Fibroblast of the conjunctiva (primary cell): ENCODE measurements at places on chromosomes 2 and 18.

DNA sequence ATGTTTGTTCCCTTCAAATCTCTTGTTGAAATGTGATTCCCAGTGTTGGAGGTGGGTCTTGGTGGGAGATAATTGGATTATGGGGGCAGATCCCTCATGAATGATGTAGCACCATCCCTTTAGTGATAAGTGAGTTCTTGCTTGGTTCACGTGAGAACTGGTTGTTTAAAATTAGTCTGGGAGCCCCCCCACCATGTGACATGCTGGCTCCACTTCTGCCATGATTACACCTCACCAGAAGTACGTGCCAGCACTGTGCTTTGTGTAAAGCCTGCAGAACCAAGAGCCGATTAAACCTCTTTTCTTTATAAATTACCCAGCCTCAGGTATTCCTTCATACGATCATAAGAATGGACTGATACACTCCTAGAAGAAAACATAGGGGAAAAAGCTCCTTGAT is 10.1 kb downstream of the ABI2 start:
- DNase-seq = no peak

GRCh38 chr2:239920693-239921365 is 104.3 kb downstream of the NDUFA10 start:
- no peak for DNase-seq

DNA sequence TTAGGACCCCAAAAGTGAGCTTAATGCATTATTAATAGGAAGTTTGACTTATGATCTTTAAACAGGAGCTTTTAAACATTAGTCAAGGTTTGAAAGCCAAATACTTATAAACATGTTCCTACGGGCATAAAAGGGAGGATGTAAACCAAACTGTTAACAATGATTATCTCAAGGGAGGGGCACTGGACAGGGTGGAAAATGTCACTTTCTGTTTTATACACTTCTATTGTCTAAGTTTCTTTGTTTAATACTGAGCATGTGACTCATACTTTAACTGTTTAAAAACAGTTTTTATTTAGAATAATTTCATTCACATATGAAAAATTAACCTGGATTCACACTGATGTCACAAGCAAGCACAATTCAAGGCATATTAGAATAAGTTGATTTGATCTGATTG is 18.3 kb upstream of the ITGA6 start:
- DNase-seq = no peak

GRCh38 chr2:236748385-236748784 is 178.8 kb downstream of the ACKR3 start:
- no peak for DNase-seq

GRCh38 chr18:9574473-9575115 is 39.8 kb downstream of the PPP4R1 start:
- no peak for DNase-seq

DNA sequence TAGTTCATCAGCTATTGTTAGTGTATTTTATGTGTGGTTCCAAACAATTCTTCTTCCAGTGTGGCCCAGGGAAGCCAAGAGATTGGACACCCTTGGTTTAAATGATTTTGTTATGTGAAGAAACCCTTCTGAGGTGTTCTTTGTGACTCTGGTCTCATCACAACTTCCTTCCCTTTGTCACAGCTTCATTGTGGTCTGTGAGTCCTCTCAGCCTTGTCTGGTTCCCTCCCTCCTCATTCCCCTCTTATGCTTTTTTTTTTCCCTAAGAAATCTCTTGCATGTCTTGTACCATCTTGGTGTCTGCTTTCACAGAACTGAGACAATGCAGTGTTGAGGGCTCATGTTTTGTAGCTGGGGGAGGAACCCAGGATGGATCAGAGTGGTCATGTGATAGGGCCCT is 118.9 kb downstream of the TMEM182 start:
- DNase-seq = no peak

DNA sequence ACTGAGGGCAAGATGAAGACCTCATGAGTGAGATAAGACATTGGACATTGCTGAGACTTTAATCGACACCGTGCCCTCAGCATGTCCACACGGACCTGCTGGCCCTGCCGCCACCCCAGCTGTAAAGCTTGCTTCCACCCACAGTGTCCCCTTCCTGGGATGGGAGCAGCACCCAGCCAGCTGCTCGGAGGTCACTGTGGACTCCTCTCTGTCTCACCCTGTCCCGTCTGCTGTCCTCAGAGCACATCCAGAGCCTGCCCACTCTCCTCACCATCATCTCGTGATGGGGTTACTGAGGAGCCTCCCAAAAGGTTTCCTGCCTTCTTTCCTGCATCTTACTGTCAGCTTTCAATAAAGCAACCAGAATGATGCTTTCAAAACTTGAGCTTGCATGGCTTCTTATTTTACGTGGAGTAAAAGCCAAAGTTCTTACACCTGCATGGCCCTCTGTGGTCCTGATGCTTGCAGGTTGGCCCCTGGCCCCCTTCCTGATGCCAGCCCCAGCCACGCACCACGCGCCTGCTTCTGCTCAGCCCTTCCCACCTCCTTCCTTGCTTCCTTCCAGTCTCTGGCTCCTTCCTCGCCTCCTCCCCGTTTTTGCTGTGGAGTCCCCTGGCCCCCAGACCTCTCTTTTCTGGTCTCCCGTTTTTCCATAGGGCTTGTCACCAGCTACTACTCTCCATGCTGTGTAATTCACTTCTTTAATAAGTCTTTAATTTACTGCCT is 67.0 kb downstream of the DGKD start:
- DNase-seq = no peak

DNA sequence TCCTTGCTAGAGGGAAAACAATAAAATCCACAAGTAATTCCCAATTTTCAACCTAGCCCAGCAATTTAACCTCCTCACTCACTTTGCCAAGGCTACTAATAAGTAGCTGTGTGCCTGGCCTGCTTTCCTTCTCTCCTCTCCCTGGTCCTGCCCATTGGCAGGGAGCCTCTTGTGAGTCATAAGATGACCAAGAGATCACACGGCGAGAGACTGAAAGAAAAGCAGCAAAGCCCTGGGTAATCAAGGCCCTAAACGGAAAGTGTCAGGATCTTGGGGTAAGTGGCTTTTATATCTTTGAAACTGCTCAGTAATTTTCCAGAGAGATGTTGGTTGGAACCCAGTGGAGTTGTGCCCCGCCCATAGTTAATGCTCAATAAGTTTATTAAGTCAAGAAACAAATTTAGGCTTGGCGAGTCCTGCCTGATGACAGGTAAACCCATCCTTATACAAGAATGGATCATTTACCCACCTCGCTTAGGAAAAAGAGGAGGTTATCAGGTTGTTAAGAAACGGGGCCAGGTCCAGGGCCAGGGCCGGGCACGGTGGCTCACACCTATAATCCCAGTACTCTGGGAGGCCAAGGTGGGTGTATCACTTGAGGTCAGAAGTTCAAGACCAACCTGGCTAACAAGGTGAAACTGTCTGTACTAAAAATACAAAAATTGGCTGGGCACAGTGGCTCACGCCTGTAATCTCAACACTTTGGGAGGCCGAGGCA is 10.0 kb upstream of the ADAM17 start:
- peak; percentile 91 for DNase-seq

DNA sequence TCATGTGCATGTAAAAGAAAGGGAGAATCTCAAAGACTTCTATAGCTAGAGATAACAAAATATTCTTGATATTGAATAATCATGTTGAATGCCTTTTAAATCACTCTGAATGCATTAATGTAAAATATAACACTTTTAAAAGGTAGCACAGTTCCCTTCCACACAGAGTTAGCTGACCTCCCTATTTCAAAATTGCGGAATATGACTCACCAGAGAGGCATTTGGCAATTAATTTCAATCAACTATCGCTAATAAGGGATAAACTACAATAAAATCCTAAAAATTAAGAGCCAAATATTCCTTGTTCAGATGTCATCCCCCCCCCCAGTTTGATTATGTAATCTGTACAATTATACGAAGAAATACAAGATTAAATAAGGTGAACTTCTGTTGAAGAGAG is 29.3 kb downstream of the ZC3H15 start:
- DNase-seq = no peak

DNA sequence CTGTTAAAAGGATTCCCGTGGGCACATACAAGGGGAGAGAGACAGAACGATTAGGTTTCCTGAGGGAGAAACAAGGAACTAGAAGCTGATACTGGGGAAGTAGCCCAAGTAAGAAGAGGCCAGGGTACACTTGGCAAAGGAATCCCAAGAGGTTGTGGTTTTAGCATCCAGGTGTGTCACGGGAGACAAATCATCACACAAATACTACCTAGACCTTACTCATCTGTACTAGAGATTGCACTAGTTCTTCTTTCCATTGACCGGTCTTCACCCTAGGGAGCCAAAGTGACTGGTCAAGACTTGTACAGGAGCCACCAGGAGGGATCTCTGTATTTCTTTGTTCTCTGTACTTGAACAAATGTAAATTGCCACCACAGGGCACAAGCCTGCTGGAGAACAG is 14.2 kb upstream of the NR4A2 start:
- no peak for DNase-seq

DNA sequence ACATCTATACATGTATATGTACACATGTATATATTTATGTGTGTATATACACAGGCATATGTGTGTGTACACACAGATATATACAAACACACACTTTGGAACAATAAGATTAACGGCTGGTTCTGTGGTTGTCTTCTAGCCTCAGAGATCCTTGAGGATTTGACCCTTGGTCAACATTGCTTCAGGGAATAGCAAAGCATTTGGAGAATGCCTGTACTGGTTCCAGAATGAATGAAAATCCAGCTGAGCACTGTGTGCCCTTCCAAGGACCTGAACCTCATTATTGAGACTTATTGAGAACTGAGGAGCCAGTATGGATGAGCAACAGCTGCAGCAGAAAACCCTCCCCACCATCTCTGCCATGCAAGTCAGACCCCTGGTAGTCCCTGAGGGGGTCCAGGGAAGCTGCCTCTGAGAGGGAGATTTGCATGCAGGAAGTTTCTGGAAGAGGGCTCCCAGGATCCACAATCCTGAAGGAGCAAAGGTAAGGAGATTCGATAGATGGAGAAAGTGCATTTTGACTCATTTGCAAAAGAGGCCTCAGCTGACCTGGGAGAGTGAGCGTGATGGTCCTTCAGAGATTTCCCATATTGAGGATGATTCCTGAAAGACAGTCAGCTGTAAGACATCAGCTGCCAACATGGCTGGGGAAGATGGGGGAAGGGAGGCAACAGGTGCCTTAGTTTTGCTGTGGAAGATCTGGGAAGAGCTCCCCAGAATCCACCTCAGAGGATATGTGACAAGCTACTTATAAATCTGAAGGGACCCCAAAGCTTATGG is 166.6 kb upstream of the NCKAP5 start:
- no peak for DNase-seq

GRCh38 chr2:43790147-43790546 is 16.3 kb downstream of the DYNC2LI1 start:
- no peak for DNase-seq

DNA sequence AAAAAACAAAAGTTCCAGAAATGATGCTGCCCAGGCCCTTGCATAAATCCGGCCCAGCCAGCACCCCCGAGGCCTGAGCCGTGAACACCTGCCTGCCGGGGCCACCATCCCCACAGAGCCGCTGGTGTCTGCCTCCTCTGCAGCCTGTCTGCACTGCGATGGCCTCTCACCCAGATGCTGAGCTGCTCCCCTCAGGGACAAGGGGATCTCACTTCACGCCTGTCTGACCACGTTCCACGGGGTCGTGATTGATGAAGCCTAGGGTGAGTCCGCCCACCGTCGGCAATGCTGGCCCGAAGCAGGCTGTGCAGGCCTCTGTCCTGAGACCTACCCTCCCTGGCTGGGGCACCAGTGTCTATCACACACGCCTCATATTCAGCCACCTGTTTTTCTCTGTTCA is 444.2 kb downstream of the EIPR1 start:
- DNase-seq = no peak

GRCh38 chr18:70058916-70059315 is 111.2 kb upstream of the CD226 start:
- DNase-seq = no peak

DNA sequence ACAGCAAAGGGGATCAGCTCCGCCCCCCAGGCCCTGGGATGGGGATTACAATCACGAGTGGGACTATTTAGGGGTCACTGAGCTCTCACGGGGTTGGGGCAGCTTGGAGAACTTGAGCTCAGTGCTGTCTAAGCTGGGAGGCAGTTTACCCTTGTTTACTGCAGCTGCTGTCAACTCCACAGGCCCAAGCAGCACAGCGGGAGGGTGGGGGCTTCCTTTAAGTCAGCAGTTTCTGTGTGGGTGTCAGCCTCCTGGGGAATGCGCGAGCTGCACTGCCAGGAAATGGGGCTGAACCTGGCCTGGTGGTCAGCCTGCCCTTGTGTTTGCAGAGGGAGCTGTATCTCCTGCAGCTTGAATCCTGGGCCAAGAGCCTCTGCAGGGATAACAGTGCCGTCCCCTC is 29.8 kb downstream of the TOGARAM2 start:
- DNase-seq = no peak

- DNase-seq = no peak
Observed at GRCh38 chr2:179861027-179861415, 391 bp downstream of the ZNF385B start.

- no peak for DNase-seq
Observed at GRCh38 chr2:12676771-12677170, 40.0 kb upstream of the TRIB2 start.

DNA sequence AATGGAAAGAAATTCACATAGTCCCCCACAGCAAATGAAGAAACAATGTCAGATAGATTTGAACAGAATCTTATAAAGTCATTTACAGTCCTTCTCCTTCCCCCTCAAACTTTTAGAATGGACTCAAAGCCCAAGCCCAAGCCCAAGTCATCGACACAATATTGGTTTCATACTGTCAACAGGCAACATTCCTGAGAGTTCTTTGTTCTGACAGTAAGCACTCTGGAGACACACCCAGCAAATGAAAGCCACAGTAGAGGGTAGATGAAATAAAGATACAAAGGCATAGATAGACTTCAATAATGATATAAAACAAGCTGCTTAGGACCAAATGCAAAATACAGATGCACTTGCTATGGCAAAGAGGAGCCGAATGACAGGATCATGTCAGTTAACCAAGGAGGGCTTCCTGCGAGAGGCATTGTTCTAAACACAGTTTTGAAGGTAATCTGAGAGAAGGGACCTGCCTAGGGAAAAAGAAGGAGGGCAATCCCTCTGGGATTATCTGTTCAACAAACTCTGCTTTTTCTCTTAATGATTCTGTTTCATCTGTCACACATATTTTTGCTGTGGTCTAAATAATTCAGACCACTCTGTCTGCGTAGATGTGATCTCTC is 97.1 kb upstream of the MAP4K3 start:
- no peak for DNase-seq

DNA sequence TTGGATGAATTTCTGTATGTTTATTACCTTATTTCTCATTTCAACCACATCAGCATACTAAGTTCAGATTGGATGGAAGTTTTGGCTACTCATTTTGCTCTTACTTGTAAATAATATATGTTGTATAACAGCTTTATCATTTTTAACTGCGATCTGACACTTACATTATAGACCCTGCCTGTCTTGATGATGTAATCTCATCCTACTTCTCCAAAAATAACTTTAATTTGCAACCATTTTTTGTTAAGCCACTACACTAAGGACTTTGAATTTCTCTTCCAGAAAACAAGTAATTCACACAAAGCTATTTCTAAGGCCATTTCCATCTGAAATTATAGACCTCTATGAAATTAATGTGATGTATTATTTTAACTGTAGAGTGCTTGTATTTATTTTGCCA is 240.7 kb downstream of the WDR7 start:
- no peak for DNase-seq

GRCh38 chr2:224072541-224073188 is 33.6 kb upstream of the SERPINE2 start:
- no peak for DNase-seq

- DNase-seq = no peak
Observed at GRCh38 chr2:187943772-187944369, 347.8 kb upstream of the GULP1 start.
